ENCODE measurements at places on chromosomes 12 and 14.

- no peak for DNase-seq
Observed at GRCh38 chr12:79685068-79685467, 5.7 kb downstream of the PAWR start.

DNA sequence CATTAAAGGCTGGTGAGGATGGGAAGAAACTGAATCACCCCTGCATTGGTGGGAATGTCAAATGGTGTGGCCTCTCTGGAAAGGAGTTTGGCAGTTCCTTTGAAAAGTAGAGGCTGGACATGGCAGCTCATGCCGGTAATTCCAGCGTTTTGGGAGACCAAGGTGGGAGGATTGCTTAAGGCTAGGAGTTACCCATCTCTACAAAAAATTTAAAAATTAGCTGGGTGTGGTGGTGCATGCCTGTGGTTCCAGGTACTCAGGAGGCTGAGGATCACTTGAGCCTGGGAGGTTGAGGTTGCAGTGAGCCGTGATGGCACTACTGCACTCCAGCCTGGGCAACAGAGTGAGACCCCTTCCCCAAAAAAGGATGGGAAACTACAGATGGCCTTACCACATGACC, 93.7 kb downstream of the RIN3 start:
- no peak for DNase-seq

- DNase-seq: no peak
Observed at GRCh38 chr12:51406859-51407258, 15.7 kb upstream of the GALNT6 start.

DNA sequence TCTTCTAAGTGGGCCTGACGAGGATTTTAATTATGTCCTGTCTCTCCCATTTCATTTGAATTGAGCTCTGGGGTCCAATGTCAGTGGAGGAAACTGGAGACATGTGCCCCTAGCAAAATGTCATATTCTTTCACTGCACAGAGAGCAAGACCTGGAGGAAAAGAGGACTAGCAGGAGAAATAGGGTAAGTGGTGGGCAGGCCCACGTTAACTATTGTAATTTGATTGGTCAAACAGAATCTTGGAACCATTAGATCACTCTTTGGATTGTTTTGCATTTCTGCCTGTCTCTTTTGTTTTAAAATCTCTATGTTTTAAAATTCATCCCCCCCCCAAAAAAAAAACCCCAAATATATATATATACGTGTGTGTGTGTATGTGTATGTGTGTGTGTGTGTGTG, 113.9 kb upstream of the PELI2 start:
- no peak for DNase-seq

GRCh38 chr14:104429291-104429861, 150.2 kb upstream of the C14orf180 start:
- DNase-seq: no peak

GRCh38 chr12:40215982-40216381, 8.8 kb upstream of the LRRK2 start:
- DNase-seq: no peak

- DNase-seq: no peak
Observed at GRCh38 chr12:47797441-47797840, 22.3 kb downstream of the HDAC7 start.

DNA sequence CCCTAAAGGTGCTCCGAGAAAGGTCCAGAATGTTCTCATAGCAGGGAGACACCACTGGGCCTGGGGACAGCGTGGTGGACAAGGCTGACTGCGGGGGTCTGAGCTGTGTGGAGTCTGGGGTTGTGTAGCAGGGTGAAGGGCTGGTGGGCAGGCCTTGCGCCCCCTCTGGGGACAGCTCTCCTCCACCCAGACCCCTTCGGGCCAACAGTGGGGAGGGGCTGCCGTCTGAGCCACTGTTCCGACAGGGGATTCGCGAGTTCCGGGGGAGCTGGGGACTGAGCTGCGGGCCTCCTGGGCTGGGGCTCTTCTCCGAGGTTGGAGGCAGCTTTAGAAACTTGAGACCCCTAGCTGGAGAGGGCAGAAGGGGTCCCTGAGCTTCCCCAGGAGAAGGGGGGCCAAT, 32.1 kb downstream of the NCKAP5L start:
- DNase-seq: no peak

DNA sequence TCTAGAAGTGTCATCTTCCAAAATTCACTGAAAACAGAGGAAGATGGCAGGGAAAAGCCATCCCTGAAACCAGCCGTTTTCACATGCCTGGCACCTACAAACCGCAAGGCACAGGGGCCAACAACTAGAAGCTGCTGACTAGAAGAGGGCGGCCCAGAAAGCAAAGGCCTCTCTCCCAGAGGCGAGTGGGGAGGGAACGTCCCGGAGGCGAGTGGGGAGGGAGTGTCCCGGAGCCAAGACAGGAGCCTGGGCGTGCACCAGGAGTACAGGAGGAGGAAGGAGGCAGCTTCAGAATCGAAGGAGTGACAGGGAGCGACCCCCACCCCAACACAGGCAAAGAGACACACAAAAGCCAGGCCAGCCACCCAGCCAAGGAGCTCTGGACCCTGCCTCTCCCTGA, 21.0 kb downstream of the ANKLE2 start:
- DNase-seq: no peak
